ENCODE measurements at places on chromosomes 7 and 10.
A peak's percentile ranks its signal among the peaks of the same experiment; 100 is the strongest.

GRCh38 chr7:47636081-47636432, 54.1 kb upstream of the TNS3 start:
- no peak for DNase-seq

DNA sequence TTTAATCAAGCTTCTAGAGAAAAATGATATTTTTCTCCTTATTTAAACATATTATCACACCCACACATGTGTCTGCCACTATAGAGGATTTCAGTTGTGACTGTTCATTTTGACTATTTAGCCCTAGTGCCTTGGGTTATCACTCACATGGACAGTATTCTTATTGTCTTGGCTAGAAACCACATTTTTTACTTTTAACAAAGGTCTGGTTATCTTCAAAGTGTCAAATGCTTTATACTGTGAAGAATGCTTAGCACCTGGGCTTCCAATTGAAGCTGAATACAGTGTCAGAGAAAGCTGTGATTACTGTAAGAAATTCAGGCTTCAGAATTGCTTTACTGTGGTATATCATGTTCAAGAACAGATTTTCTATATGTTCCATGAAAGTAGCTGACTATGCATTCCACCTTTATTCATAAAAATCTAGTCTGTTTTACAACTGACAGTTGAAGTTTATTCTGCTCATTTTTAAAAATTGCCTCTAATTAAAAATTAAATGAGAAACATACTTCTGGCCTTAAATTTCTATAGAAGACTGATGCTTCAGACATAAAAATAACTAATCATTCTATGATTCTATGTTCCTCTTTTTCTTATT, 278.6 kb downstream of the SEMA3D start:
- DNase-seq = no peak

DNA sequence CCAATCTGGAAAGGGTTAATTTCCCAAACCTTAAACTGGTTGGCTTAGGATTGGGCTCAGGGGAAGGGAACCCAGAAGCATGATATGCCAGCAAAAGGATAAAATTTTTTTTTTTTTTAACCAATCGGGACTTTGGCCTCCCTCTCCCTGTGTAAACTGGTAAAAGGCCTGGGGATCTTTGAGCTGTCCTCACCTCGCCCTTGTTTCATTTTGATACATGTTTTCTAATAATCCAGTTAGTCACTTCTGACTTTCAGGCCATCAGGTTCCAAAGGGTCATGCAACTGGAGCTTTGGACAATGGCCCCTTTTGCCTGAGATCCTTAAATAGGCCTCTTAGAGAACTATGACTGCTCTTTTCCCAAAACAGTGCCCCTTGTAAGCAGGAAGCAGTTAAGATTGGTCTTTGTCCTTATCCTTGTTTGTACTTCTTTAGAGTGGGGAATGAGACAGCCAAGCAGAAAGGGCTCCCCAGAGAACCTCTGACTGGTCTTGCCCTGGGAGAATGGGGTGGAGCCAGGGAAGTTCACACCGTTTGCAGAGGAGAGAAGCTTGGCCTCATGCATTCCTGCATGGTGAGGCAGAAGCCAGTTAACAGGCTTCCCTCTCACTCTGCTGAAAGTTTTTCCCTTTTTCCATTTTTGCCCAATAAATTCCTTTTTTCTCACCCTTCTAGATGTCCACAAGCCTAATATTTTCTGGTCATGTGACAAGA, 424.2 kb upstream of the CNTNAP2 start:
- DNase-seq = no peak

GRCh38 chr10:5293691-5294550, 70.8 kb upstream of the UCN3 start:
- DNase-seq = peak; percentile 89

- DNase-seq = no peak
Observed at GRCh38 chr10:16991011-16991410, 138.6 kb downstream of the CUBN start.

GRCh38 chr10:91864099-91864498, 45.2 kb downstream of the FGFBP3 start:
- no peak for DNase-seq

- DNase-seq = peak; percentile 50
Observed at GRCh38 chr7:101743995-101744360, 73.4 kb upstream of the CUX1 start.

GRCh38 chr7:18278316-18278715, 217.2 kb upstream of the HDAC9 start:
- no peak for DNase-seq

GRCh38 chr7:17142831-17143541, 155.5 kb upstream of the AHR start:
- no peak for DNase-seq

GRCh38 chr7:44447874-44448425, 42.5 kb downstream of the NUDCD3 start:
- DNase-seq = no peak

GRCh38 chr10:92074126-92074887, 150.7 kb downstream of the BTAF1 start:
- DNase-seq = peak; percentile 5

DNA sequence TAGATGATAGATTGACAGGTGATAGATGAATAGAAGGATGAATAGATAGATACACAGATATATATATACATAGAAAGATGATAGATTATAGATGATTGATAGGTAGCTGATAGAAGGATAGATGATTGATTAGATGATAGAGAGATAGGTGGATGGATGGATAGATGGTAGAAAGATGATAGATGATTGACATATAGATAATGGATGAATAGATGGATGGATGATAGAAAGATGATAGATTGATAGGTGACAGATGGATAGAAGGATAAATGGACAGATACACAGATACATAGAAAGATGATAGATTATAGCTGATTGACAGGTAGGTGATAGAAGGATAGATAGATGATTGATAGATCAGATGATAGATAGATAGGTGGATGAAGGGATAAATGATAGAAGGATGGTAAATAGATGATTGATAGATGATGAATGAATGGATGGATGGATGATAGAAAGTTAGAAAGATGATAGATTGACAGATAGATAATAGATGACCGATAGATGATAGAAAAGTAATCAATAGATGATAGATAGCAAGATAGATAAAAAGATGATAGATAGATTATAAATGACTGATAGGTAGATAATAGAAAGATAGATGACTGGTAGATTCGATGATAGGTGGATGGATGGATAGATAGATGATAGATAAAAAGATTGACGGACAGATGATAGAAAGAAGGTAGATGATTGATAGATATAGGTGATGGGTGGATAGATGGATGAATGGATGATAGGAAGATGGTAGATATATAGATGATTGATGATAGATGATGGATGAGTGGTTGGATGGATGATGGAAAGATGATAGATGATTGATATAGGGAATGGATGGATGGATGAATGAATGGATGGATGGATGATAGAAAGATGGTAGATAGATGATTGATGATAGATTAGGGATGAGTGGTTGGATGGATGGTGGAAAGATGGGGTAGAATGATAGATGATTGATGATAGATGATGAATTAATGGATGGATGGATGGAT, 80.4 kb downstream of the MICALL2 start:
- no peak for DNase-seq

DNA sequence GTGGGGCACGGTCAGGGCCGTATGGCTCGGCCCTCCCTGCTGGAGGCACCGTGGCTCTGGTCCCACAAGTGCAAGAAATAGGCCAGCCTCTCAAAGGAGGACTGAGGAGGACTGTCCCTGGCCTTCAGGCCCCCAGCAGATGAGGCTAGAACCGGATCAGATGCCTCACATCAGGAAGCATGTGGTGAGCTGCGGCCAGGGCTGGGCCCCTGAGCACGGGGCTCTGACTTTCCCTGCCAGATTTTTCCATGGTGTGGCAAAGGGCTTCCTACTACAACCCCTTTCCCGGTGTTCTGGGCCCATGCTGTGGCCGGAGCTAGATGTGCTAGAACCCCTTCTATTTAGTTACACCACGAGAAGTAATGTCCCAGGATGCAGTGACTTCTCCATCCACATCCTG, 100.4 kb downstream of the TCERG1L start:
- DNase-seq = no peak

DNA sequence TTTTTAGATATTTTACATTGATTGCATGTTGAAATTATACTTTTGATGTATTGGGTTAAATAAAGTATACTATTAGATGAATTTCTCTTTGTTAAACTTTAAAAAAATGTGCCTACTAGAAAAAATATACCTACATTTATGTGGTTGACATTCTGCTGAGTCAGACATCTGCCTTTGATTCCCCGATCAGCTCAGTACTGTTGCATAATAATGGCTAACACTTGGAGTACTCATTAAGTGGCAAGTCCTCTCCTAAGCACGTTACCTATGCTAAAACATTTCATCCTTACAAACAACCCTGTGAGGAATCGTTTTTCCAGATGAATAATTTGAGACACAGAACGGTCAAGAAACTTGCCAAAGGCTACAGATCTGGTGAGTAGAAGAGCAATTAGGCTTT, 14.0 kb upstream of the SEM1 start:
- DNase-seq = no peak
